ENCODE measurements at places on chromosomes 3 and 15. TPM values are rescaled to one million over a fixed set of nuclear protein-coding genes. Genes with fewer than 3 reads are reported as not detected.

DNA sequence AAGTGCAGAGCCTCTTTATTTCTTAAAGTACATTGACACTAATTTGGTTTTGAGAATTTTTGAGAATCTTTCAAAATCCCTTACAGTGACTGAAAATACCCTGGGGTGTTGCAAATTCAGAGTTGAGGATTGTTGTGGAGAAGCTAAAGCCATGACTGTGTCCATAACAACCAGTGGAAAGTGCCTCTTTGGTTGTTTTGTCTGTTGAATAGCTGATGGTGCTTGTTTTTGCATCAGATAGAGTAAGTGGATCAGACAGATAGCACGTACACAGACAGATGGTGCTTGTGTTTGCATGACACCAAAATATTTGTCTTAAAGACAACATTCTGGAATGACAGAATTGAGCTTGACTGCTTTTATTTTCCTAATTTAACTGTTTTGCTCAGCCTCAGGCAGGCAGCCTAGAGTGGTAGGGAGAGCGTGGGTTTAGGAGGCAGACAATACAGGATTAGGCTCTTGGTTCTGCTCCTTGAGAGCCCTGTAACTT, 265.0 kb downstream of the IL20RB start:
- DNase-seq = no peak

GRCh38 chr3:146313031-146313745, 62.3 kb upstream of the PLSCR4 start:
- no peak for DNase-seq

GRCh38 chr15:40787344-40787841, 17.6 kb downstream of the C15orf62 start:
- no peak for DNase-seq

- no peak for DNase-seq
Measured at GRCh38 chr15:67147396-67147949, 82.1 kb downstream of the SMAD3 start.

DNA sequence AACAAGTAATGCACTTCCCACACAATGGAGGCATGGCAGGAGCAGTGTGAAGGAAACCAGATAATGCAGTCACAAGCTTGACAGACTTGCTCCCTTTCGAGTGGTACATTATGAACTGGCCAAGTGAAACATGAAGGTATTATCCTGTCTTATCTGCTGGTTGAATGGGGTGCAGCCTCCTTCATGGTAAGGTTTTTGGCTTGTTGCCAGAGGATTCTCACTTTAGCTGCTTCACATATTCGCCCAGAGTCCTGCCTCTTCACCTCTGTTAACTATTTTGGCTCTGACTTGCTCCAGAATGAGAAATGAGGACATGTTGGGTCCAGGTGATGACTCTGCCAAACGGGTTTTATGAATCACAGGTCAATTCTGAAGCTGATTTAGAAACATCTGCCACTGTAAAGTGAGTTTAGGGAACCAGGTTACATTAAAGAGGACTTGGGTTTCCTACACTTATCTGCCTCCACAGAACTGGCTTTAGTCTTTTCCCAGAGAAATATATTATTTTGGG, 19.5 kb upstream of the CCDC39 start:
- no peak for DNase-seq

- no peak for DNase-seq
Measured at GRCh38 chr15:91136386-91136923, 36.4 kb downstream of the SV2B start.

DNA sequence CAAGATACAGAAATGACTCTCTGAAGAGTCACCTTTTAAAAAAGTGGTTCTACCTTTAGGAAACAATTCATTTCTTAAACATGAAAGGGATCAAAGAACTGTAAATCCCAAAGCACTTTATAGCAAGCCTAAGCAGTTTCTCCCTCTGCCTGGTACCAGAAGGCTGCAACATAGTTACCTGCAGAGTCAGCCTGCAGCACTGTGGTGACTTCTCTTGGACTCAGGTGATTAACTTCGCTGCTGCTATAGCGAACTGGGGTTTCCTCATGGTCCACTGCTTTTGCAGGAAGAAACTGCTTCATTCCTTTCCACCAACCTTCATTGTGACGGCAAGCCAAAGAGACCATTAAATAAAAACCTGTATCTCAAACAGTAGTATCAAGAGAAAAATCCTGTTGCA, 37.3 kb downstream of the ST3GAL6 start:
- no peak for DNase-seq

GRCh38 chr3:193852901-193853300, 259.9 kb downstream of the OPA1 start:
- DNase-seq = no peak

- DNase-seq = no peak
Measured at GRCh38 chr3:192826214-192827006, 91.2 kb downstream of the MB21D2 start.

DNA sequence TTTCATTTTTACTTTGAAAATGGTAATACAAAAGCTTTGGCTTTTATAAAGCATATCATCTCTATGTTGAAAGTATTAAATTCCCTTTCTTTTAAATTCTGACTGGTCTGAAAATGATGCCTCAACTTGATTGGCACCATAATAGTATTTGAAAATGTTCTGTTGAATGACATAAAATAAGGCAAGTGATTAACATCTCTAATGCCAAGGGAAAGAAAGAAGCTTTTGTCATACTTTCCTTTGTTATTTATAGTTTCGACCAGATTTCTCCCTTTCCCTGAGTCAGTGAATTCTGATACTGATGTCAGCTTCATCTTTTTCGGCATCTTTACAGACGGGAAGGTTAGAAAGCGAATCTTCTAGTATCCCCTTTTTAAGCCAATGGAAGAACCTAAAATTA, 3.4 kb upstream of the AP4E1 start:
- no peak for DNase-seq

DNA sequence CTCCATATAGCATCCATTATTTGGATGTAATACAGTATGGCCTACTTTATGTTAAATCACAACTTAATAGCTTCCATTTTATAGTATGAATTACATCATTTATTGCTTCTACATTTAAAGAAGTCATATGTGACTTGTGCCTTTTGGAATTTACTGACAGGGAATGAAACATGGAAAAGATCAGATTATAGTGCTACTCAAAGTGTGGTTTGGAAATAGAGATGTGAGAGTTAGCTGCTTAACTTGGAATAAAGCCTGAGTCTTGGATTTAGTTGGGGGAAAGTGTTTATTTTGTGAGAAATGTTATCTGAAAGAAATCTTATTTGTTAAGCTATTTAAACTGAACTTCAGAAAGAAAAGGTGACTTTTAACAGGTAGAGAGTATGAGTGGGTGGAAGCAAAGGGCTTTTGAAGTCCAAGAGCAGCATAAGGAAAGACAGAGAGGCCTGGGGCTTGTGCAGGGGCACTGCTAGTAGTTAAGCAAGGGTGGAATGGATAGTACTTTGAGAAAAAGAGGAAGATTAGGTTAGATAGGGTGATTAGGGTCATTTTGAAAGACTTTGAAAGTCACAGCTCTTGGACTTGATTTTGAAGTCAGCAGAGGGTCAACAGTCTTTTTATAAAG, 60.5 kb downstream of the SLMAP start:
- no peak for DNase-seq

GRCh38 chr15:78651930-78652615, 11.1 kb upstream of the CHRNB4 start:
- peak; percentile 41 for DNase-seq

DNA sequence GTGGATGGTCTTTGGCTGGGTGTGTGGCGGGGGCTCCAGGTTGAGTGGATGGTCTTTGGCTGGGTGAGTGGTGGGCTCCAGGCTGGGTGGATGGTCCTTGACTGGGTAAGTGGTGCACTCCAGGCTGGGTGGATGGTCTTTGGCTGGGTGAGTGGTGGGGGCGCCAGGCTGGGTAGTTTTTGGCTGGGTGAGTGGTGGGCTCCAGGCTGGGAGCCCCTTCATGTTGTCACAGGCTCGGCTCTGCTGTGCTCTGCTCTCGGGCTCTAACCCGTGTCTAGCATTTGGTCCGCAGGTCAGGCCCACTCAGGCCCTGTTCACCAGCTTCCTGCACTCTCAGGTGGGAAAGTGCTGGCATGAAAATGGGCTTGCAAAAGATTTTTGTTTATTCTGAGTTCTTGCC, 25.1 kb downstream of the CD276 start:
- DNase-seq = no peak

- no peak for DNase-seq
Measured at GRCh38 chr3:15795651-15796308, 2.0 kb downstream of the ANKRD28 start.

- no peak for DNase-seq
Measured at GRCh38 chr3:165133188-165133899, 55.0 kb upstream of the SI start.

GRCh38 chr3:77530870-77531269, 491.0 kb downstream of the ROBO2 start:
- DNase-seq = no peak

- no peak for DNase-seq
Measured at GRCh38 chr3:55923207-55923606, 436.1 kb upstream of the WNT5A start.

DNA sequence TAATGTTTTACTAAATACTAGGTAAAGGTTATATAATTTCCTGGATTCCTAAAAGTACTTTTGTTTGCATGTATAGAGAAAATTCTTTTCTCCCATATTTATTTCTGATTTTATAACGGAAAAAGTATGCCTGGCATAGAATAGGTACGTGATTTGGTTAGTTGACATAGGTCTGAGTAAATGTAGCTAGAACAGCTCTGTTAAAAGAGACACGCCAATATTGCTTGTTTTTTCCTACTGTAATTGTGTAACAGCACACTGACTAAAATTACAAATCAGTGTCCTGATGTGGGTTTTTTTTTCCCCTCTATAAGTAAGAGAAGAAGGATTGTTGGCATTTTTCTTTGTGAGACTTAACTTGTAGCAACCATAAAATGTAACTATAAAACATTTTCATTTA, 26.7 kb downstream of the KLHL24 start:
- no peak for DNase-seq

DNA sequence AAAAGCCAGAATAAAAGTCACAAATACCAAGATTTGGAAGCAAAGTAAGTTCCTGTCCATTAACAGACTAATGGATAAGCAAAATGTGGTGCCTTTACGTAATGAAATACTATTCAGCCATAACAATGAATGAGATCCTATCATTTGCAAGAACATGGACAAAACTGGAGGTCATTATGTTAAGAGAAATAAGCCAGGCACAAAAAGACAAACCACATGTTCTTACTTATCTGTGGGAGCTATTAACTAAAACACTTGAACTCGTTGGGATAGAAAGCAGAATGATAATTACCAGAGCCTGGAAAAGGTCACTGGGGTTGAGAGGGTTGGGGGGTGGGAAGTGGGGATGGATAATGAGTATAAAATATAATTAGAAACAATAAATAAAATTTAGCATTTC, 1015.9 kb downstream of the OTOL1 start:
- DNase-seq = no peak

- DNase-seq = no peak
Measured at GRCh38 chr3:52383446-52383845, 61.5 kb downstream of the SEMA3G start.

DNA sequence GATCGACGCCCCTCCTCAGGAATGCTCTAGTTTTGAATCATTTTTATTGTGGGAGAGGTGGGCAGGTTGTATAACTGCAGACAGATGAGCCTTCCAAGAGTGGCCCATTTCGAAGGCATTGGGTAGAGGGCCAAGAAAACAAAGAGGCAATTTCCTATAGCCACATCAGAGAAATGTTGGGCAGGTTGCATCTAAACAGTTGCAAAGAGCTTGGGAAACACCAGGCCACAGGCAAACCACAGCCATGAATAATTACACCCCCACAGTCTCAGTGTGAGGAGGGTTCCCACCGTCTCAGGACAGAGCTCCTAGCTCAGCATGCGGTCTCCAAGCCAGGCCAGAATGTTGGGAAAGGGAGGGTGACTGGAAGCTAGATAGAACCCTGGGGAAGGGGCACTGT, 257.3 kb downstream of the ABHD5 start:
- no peak for DNase-seq

DNA sequence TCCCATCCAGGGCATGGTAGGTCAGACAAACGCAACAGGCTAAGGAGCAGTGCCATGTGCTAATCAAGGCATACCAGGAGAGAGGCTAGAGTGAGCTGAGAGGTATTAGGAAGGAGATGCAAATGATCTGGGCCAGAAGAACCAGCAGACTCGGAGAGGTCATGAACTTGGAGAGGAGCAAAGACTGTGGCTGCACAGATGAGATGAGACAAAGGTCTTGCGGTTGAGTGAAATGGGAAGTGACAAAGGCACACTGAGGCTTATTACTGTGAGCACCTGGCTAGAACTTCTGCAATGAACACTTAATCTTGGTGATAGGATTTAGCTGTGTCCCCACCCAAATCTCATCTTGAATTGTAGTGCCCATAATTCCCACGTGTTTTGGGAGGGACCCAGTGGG, 380.2 kb downstream of the ULK4 start:
- no peak for DNase-seq

DNA sequence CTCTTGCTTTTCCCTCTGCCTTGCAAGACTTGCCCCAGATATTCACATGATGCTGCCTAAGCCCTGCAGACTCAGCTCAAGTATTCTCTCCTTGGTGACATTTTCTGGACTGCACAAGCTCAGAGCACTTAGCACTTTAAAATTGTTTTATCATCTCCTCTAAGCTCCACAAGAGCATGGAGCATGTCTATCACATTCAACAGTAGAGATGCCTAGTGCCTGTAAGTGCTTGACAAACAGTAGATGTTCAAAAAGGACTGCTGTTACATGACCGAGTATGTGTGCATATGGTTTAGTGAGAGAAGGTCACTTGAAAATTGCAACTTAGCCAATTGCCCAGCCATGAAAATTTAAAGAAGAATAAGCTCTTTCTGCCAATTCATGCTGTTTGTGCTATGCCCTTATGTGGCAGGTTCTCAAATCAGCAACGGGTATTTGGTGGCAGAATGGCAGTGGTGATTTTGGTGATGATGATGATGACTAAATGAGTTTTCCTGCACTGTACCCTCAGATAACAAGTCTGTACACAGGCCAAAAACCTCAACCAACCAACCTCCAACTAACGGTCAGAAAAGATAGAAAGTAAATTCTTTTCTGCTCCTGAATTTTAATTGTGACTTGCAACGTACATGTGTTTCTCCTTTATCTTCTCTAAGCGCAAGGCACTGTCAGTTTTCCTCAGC, 647.2 kb upstream of the UBE2E2 start:
- DNase-seq = no peak

Gene TMEM212
- total RNA-seq = not detected

Gene PLSCR2
- total RNA-seq = not detected

Gene FOXB1
- total RNA-seq = not detected

Gene LINGO1
- not detected for total RNA-seq

Gene SCN11A
- 0.14 TPM for total RNA-seq

Gene CHL1
- 5.8 TPM for total RNA-seq

Gene NME9
- total RNA-seq = not detected

Gene PLD1
- 178 TPM for total RNA-seq

Gene PLA1A
- 0.28 TPM for total RNA-seq

Gene SUCLG2
- total RNA-seq = 84.7 TPM

Gene AQP9
- 0.52 TPM for total RNA-seq

Gene MIX23
- 37.9 TPM for total RNA-seq
